ENCODE measurements at places on chromosomes 11 and 22. TPM values are rescaled to one million over a fixed set of nuclear protein-coding genes. Genes with fewer than 3 reads are reported as not detected.

The RIMBP3C gene
- 0.24 TPM for polyA plus RNA-seq

The DCDC1 gene
- polyA plus RNA-seq = 0.40 TPM

The GDPD4 gene
- polyA plus RNA-seq = 0.20 TPM

The TMEM191B gene
- polyA plus RNA-seq = not detected

The ELFN2 gene
- 1.1 TPM for polyA plus RNA-seq

The OR6T1 gene
- polyA plus RNA-seq = not detected

DNA sequence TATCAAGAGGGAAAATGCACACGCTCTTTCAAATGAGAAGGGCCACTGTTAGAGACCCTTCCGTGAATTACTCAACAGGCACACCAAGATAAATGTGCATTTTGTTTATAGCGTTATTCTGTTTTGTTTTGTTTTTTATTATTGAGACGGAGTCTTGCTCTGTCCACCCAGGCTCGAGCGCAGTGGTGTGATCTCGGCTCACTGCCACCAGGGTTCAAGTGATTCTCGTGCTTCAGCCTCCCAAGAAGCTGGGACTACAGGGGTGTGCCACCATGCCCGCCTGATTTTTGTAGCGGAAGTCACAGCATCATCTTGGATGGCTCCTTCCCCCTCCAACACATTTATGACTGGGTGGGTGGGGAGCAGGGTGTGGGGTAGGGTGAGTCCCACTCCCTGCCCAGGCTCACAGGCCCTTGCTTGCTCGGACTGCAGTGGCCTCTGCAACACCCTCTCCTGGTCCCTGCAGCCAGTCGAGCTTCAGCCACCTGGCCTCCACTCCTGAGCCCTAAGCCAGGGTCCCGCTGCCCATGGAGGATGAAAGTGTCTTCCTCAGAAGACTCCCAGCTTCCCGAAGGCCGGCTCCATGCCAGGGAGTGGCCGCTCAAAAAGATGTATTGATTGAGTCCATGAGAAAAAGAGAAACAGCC, 68.0 kb downstream of the RTL6 start:
- no peak for DNase-seq

- DNase-seq = no peak
Measured at GRCh38 chr11:108857382-108857781, 192.5 kb downstream of the DDX10 start.

DNA sequence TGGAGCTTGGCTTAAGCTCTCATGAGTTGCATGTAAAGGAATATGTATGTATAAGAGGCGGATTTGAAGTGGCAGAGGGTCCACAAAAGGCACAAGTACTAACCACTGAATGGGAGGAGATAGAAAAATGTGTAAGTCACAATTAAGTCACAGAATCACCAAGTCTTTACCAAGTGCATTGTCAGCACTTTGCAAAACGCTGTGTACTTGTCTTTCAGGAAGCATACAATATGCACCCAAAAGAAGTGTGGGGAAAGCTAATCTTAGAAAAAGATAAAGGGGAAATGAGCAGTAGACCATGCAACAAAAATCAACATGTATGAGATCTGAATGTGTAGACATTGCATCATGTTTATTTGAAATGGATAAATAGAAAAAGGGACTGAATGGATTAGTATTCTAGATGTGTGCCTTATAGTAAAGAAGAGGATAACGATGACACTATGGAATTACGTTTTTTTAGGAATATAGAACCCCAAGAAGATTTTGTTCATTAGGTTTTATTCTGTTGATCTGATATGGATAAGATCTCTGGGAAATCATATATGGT, 4.5 kb downstream of the CNTF start:
- no peak for DNase-seq

- no peak for DNase-seq
Measured at GRCh38 chr11:61700212-61700611, 20.0 kb downstream of the DAGLA start.

- DNase-seq = no peak
Measured at GRCh38 chr22:38177926-38178604, 3.6 kb downstream of the PLA2G6 start.

- no peak for DNase-seq
Measured at GRCh38 chr11:70378506-70379134, 19.7 kb upstream of the CTTN start.

DNA sequence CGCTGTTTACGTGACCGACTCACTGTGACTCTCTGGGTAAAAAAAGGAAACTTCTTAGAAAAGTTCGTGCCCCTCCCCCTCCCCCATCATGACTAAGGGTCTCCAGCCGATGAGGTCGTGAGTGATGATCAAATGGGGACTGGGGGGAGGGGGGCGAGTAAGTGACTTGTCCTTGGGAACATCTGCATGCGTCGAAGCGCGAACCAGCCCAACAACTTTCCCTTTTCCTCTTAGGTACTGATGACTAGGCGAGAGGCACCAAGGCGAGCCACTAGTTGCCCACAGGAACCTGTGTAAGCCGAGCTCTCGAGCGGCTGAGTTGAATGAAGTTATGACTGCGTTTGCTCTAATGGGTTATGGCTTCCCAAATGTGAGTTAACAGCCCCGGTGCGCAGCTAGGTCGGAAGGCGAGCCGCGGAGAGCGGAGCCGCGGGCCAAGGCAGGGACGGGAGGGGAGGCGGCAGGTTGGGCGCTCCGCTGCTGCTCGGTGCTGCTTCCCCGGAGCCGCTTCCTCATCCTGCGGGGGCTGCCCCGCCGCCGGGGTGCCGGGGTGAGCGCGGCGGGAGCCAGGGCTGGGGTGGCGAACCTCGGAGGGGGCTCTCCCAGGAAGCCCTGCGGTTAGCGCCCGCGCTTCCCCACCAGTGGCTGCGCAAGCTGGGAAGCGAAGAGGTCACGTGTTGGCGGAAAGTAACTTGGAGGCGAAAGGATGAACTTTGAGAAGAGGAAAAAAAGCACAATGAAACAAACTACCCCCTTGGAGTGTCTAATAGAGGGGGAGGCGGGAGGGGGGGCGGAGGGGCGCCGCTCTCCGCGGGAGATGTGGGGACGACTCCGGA, 22.1 kb upstream of the BDNF start:
- no peak for DNase-seq

DNA sequence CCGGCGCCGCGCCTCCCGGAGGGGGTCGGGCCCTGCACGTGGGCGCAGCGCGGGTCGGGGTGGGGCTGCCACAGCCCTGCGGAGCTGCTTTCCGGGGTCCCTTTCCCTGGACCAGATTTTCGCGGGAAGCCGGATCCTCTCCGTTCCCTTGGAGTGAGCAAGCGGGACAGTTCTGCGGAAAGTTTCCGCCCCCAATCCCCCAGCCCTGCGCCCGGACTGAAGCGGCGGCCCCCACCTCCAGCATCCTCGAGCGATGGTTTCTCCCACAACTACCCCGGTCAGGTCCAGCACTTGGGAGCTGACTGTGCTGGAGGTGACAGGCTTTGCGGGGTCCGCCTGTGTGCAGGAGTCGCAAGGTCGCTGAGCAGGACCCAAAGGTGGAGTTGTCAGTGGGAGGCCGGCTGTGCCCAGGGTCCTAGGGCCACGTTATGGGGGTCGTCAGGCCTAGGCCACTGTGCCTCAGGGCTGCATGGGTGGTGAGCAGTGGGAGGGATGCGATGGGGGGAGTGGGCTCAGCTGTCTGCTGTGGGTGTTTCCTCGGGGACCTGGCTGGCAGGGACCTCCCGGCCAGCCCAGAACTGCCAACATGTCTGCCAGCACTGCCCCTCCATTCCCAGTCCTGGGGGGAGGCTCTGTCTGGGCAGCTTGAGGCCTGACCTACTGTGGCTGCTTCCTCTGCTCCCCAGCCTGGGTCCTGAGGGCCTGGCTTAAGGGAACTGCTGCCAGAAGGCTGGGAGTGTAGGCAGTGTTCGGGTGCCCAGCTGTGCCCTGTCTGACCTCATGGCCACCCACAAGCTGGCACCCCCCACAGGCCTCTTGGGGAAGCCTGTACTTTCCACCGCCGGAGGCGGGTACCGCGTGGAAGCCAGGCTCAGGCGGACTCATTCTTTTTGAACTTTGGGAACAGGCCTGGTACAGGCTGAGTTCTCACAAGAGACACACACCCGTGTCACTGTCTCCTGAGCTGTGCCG, 726 bp downstream of the ST3GAL4 start:
- peak; percentile 75 for DNase-seq

- DNase-seq = no peak
Measured at GRCh38 chr11:30445056-30445455, 122.2 kb downstream of the ARL14EP start.

- DNase-seq = no peak
Measured at GRCh38 chr11:37503411-37504059, 905.5 kb upstream of the RAG2 start.

DNA sequence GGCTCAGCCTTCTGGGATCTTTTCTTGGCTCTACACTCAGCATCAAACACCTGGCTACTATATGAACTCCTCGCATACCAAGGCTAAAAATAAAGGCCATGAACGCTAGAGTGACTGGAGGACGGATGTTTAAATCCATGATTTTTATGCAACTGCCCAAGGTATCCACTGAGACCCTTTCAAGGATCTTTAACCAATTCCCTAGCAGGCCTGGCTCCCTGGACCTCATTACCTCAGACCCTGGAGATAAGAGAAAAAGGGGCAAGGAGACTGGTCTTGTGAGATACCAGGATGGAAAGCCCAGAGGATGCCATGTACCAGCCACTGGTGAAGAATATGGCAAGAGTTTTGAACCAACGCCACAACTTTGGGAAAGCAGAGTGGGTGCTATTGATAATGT, at the start of gene OR51G2:
Gene OR51G2 (minus strand): TSS at position 101 of the 400 bp plus-strand sequence. CDS start 3,687 bp downstream, outside the sequence.
- DNase-seq = no peak

- DNase-seq = no peak
Measured at GRCh38 chr11:60455531-60456042, at the start of gene MS4A1. MS4A1 (plus strand) TSS chr11:60455847; CDS start chr11:60462375, 6,528 bp downstream.

- no peak for DNase-seq
Measured at GRCh38 chr22:46484156-46484860, 53.1 kb downstream of the CELSR1 start.

- no peak for DNase-seq
Measured at GRCh38 chr11:103628121-103628520, 408.3 kb upstream of the DDI1 start.

GRCh38 chr22:33728847-33729246, 191.4 kb downstream of the LARGE1 start:
- DNase-seq = no peak

DNA sequence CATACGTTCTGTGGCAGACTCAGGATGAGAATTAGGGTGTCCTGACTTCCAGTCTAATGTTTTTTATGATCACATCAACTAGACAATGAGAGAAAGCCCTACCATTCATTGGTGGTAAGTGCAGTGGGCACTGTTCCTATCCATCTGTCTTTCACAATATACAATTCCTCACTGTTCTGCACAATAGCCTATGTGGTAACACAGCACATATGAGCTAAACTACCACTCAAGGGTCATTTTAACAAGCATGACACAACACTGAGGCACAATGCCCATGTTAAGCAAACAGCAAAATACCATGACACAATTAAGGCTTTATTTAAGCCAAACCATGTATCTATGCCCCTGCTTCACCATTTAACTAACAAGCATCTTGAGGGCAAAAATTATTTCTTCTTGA, 52.3 kb downstream of the SIK3 start:
- DNase-seq = no peak

- no peak for DNase-seq
Measured at GRCh38 chr22:30354644-30355043, 2.0 kb downstream of the SF3A1 start.

DNA sequence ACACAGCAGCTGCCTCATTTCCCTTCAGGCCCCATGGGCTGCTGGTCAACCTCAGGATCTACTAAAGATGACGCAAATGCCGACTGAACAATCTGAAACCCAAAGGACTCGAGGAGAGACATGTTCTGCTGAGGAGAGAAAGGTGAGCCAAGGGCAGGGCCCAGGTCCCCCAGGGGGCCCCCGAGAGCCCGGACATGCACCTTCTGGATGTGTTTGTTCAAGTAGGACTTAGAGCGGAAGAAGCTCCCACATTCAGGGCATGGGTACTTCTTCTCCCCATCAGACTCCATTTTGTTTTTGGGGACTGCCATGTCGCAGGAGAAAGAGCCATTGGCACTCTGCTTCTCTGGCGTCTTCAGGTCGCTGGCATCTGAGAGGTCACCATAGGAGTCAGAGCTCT, 19.3 kb downstream of the PATZ1 start:
- DNase-seq = no peak

Measured in muscle of back (tissue), 13 donors.